ENCODE measurements at places on chromosomes 7 and 10.

DNA sequence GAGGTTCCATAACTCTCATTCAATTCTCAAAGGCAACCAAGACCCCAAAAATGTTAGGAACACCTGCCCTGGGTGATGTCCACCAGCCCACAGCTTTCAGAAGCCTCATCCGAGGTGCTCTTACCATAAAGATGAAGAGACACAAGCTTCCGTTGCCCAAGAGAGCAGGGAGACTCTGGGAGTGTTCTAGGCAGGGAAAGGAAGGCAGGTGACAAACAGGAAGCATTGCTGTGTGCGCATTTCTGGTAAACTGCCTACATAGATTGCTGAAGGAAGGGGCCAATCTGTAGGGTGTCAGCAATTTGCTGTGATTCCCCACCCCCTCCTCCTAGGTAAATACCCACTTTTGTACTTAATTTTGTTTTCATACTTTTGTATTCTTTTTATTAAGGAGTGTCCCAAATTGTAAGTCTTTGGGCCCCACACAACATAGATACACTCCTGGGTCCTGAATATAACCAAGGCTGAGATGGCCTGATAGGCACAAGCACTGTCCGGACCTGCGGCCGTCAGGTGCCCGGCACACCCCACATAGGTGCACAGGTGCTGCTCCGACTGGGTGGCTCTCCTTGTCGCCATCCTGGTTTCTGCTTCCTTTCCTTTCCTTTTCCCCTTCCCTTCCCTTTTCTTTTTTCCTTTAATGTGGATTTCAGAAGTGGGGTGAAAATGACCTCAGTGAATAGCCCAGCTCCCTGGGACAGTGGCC is 51.4 kb upstream of the SMNDC1 start:
- DNase-seq: no peak

GRCh38 chr10:17426263-17426750 is 28.1 kb downstream of the ST8SIA6 start:
- no peak for DNase-seq

- DNase-seq: peak; percentile 96
Measured at GRCh38 chr10:30353851-30354250, 4.8 kb upstream of the MTPAP start.

DNA sequence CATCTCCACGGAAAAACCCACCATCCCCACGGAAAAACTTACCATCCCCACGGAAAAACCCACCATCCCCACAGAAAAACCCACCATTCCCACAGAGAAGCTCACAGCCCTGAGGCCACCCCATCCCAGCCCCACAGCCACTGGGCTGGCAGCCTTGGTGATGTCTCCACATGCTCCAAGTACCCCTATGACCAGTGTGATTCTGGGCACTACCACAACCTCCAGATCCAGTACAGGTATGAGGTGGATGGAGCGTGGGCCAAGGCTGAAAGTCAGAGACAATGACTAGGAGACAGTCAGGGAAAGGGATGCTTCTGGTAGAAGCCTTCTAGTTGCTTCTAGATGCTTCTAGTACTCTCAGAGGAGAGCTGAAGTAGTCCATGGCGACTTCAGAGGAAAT is 19.6 kb downstream of the ZAN start:
- DNase-seq: no peak

GRCh38 chr10:132494866-132495630 is 42.5 kb upstream of the INPP5A start:
- no peak for DNase-seq

- DNase-seq: no peak
Measured at GRCh38 chr10:9792181-9792580, 1225.5 kb upstream of the CELF2 start.

GRCh38 chr10:127346604-127347003 is 150.2 kb upstream of the INSYN2A start:
- DNase-seq: no peak

GRCh38 chr7:47452715-47453092 is 129.2 kb downstream of the TNS3 start:
- DNase-seq: no peak

DNA sequence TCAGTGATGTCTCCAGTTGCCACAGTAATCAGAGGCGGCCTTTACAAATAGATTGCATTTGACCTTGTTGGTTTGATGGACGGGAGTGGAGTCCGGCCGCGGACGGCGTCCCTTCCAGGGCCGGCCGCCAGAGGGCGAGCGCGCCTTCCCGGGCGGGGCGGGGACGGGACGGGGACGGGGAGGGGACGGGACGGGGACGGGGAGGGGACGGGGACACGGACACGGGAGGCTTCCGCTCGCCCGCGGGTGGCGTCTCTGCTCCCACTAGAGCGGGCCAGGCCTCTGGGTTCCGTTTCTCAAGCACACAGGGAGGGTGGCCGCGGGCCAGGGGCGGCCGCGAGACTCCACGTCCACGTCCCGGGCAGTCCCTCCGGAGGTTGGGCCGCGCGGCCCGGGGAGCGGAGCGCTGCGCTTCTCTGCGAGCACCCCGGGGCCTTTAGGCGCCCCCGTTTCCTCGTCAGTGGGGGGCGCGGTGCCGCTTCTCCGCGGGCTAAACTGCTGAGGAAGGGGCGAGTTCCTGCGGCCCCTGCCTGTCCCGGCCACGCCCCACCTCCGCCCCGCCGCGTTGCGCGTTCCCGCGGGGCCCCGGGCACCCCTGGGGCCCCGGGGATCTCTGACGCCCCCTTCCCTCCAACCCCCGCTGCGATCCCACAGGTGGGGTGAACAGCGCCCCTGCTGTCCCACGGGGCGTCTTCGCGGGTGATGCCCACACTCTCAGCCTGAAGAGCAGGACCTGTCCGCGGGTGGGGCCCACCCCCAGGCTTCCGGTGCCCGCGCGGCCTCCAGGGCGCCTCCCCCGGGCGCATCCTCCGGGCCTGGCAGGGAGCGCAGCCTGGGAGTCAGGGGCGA is 84.2 kb upstream of the MKI67 start:
- DNase-seq: peak; percentile 27

DNA sequence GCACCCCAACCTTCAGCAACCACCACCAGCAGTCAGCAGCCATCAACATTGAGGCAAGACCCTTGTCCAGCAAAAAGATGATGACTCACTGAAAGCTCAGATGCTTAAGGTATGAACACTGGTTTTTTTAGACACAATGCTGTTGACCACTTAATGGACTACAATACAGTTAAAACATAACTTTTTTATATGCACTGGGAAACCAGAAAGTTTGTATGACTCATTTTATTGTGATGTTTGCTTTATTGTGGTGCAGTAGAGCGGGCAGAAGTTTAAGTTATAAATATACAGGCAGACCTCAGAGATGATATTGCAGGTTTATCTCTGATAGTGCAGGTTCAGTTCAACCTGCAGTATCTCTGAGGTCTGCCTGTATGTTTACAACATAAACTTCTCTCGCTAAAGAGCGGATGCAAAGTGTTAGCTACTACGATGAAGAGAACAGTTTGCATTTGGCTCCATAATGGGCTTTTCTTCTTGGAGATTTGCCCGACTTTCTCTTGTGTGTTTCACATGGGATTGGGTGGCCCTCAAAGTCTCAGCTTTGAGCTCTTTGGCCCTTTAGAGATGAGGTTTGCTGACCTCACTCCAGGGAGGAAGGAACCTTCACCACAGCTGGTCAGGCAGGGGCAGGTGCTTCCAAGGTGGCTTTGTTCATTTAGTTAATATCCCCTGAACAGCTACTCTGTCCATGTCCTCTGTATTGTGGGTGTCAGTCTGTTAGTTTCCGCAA is 84.4 kb upstream of the SHH start:
- no peak for DNase-seq

- DNase-seq: peak; percentile 85
Measured at GRCh38 chr10:73044378-73045285, 52.0 kb downstream of the P4HA1 start.

DNA sequence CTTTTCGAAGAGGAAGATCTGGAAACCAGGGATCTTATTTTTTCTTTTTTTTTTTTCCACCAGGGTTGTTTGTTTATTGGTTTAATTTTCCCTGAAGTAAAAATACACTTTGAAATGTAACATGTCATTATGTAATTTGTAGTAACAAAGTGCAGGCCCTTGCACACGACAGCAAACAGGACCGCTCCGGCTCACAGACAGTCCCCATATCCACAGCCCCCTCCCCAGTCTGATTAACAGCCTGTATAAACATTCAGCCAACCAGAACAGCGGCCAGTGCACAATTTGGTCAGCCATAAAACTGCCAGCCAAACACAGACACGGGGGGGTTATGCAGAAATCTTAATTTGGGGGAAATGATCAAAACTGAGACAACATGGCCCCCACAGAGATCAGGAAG is 431.6 kb upstream of the NPVF start:
- DNase-seq: no peak

DNA sequence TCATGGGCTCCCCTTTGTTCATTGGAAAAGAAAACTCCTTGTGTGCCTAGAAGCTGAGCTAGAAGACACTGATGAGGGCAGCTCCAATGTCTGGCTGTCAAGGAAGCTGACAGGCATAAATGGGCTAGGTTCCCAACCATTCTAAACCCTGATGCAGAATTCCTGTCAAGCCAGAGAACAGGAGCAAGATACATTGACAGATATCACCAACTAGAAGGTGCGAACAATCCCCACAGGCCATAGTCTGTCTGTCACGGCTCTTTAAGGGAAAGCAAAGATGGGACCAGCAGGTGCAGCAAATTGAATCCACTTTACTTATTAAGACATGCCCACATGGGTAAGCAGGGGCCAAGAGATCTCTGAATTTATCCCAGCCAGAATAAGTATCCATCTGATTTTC is 617.9 kb upstream of the POT1 start:
- DNase-seq: no peak

DNA sequence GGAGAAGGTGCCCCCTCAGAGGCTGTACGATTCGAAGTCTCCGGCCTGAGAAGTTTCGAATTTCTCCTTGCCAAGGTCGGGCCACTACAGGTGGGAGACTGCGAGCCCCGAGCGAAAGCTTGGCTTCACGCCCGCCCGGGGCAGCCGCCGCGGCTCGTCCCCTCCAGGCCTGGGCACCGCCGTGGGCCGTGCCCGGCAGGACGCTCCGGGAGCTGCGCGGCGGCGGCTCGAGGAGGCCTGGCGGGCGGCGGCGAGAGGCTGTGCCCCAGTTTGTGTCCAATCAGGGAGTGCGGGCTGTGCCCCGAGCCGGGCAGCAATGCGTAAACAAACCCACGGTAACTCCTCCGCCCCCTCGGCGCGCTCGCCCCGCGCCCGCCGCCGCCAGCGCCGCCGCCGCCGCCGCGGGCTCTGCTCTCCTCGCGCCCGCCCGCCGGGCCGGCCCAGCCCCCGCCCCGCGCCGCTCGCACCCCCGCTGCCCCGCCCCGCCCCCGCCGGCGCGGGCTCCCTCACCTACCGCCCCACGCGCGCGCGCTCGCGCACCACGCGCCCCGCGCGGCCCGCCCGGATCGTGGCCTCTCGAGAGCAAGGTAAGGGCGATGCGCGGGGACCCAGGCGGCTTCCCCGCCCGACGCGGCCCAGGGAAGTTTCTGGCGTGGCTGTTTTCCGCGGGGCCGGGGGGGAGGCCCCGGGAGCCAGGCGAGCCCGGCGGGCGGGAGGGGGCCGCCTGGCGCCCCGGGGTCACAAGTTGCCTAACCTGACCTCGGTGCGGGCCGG is 57.8 kb upstream of the PCGF5 start:
- peak; percentile 71 for DNase-seq

GRCh38 chr10:10053051-10053450 is 964.6 kb upstream of the CELF2 start:
- DNase-seq: no peak

DNA sequence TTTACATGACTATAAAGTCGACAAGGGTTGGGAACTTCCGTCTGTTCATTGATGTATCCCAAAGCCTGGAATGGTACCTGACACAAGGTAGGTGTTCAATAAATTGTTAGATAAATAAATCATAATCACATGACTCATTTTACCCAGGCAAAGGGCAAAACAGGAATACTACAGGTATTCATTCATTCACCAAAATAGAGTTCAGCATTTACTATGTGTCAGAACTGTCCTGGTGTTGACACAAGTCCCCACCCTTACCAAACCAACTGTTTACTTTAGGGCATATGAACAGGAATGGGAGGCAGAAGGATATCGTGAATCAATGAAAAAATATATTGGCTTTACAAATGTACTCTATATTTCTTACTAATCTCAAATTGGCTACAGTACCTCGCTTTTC is 666 bp upstream of the YAE1 start:
- no peak for DNase-seq

- DNase-seq: no peak
Measured at GRCh38 chr7:152577339-152577738, 98.6 kb downstream of the XRCC2 start.

DNA sequence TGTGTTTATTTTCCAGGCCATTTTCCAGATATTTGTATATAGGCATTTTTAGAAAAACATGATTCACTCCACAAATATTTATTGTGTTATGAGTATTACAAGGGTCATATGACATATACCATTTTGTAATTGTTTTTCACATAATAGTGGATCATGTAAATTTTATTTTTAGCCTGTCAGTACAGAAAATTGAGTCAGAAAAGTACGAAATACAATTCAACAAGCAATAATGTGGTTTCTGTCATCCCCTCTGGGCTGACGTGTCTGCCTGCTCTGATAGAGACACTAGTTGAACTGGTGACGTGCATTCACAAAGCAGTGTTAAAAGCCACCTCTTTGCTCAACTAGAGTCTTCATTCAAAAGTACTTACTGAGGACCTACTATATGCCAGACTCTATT is 97.9 kb upstream of the STEAP1B start:
- DNase-seq: peak; percentile 89

DNA sequence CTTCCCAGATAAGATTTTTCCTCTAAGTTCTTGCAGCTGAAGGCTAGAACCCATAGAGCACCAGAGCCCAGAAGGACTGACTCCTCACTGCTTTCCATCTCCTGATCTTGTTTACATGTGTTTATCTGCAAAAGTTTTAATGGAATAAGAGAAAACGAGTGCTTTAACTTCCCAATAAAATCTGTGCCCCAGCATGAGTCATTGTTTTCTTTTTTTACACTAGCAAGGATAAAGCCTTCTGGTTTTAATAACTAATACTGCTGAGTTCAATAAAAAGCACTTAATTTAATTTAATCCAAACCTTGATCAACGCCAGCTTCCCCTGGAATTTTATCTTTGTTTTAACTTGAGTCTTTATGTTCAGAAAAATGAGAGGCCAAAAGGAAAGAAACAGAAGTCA is 227.6 kb downstream of the HPSE2 start:
- peak; percentile 2 for DNase-seq

DNA sequence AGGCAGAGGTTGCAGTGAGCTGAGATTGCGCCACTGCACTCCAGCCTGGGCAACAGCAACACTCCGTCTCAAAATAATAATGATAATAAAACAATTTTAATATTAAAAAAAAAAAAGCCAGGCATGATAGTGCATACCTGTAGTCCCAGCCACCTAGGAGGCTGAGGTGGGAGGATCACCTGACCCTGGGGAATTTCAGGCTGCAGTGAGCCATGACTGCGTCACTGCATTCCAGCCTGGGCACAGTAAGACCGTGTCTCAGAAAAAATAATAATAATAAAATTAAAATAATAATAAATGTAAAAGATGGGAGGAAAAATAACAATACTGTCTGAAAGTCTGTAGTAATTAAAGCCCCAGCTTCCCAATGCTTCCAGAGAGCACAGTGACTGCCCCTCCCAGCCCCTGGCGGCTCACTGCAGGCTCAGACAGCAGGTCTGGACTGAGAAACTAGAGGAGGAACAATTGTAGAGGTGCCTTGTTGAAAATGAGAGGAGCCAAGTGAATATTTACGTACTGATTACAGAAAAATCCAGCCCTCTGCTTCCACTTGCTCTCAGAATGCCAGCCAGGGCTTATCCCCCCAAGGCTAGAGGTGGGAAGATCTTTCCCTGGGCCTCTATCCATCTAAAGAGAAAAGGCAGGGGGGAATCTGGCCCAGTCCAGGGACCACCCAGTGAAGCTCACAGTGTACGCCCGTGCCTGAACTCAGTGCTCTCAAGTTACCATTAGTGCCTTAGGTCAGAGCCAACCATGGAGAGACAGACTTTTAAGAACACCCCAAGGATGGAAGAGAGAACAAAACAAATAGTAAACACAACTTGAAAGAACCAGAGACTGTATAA is 112.8 kb downstream of the PARD3 start:
- DNase-seq: no peak

All from EH (cell line).